Naive thymus-derived CD4-positive, alpha-beta T cell (primary cell): ENCODE measurements at places on chromosomes 12 and 14. TPM values are rescaled to one million over a fixed set of nuclear protein-coding genes. Genes with fewer than 3 reads are reported as not detected.

Gene ERP27
- 19.9 TPM for total RNA-seq

Gene SAV1
- total RNA-seq: 9.0 TPM

Gene DDN
- total RNA-seq: 0.71 TPM

Gene KRT83
- total RNA-seq: not detected

Gene INHBE
- total RNA-seq: not detected

Gene AQP6
- not detected in 2 replicates for total RNA-seq
